ENCODE measurements at places on chromosomes 4 and X. TPM values are rescaled to one million over a fixed set of nuclear protein-coding genes. Genes with fewer than 3 reads are reported as not detected.

KDR gene
- total RNA-seq, result not detected

DUSP9 gene
- total RNA-seq, result not detected

IGBP1 gene
- 55.7 TPM for total RNA-seq

SH3TC1 gene
- 90.7 TPM for total RNA-seq

NUDT10 gene
- total RNA-seq, result 0.25 TPM

ADAMTS3 gene
- not detected for total RNA-seq

UGT2B10 gene
- total RNA-seq, result not detected

DUX4 gene
- not detected for total RNA-seq

SH3RF1 gene
- not detected for total RNA-seq

TRIM2 gene
- total RNA-seq, result 0.43 TPM

CENPI gene
- total RNA-seq, result 0.44 TPM

IQSEC2 gene
- total RNA-seq, result 1.0 TPM

DNA sequence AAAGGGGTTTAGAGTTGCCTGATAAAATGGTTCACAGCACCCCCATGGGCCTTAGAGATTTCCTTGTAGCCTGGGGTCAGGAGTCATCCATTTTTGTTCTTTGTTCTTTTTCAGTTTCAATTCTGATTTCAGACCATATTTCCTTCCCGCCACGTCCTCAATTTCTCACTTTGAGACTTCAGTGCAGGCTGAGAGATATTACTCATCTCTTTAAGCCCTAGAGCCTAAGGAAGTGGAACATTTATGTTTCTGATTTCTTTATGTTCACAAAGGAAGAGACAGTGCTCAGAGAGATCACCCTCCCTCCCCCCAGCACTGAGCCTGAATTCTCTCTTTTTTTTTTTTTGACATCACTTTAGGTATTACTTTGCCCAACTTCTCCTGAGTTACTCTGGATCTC, 56.3 kb downstream of the MSN start:
- DNase-seq, result peak; percentile 81

DNA sequence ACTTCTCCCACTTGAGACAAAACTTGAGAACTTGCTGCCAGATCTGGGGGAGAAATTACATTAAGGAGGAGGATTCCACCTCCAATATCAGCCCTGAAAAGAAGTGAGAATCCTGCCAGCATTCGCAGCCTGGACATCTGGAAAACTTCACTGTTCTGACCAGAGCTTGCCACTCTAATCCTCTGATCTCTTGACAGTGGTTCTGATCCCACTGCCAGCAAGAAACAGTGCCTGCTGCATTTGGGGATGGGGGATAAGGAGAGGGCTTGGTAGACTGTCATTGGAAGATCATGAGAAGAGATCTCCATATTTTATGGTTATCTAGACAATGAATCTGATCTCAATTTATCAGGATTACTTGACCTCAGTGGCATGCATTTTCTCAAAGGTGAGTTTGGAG, 49.8 kb upstream of the TMEM33 start:
- DNase-seq, result no peak

DNA sequence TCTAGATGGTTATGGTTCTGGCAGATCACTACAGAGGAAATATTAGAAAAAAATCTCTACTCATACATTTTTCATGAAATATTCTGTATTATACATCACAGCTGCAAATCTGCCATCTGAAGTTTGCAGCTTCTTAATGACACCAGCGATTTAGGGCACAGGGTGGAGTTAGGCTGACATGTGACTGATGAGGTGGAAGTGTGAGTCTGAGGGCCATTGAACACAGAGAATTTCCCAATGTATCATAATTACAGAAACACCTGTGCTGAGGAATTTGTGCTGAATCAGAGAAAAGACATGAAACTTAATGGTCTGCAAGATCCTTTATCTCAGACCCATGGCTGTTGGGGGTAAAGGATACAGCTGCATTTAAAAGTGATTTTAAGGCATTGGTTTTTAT, 2025.6 kb upstream of the AGA start:
- no peak for DNase-seq

GRCh38 chr4:184395971-184396391, 78.4 kb downstream of the IRF2 start:
- DNase-seq, result no peak

- no peak for DNase-seq
Observed at GRCh38 chr4:32745351-32745750, 2025.2 kb downstream of the PCDH7 start.

GRCh38 chr4:137804906-137805495, 272.7 kb upstream of the PCDH18 start:
- DNase-seq, result no peak

- no peak for DNase-seq
Observed at GRCh38 chr4:169158046-169158445, 112.7 kb downstream of the SH3RF1 start.

GRCh38 chrX:10414862-10415261, 205.5 kb downstream of the MID1 start:
- no peak for DNase-seq

- DNase-seq, result no peak
Observed at GRCh38 chr4:152306541-152306940, 229.4 kb downstream of the FBXW7 start.

DNA sequence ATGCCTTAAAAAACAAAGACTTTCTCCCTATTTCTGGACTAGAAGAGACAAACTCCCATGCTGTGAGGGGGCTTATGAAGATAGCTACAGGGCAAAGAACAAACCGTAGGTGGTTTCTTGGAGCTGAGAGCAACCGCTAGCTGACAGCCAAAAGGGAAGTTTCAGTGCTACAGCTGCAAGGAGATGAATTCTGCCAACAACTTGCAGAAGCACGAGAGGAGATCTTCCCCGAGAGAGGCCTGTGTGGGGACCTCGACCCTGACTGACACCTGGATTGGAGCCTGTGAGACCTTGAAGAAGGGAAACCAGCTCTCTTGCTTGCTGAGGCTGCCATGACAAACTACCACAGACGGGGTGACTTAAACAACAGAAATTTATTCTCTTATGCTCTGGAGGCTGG, 183.8 kb upstream of the VCX3A start:
- no peak for DNase-seq

DNA sequence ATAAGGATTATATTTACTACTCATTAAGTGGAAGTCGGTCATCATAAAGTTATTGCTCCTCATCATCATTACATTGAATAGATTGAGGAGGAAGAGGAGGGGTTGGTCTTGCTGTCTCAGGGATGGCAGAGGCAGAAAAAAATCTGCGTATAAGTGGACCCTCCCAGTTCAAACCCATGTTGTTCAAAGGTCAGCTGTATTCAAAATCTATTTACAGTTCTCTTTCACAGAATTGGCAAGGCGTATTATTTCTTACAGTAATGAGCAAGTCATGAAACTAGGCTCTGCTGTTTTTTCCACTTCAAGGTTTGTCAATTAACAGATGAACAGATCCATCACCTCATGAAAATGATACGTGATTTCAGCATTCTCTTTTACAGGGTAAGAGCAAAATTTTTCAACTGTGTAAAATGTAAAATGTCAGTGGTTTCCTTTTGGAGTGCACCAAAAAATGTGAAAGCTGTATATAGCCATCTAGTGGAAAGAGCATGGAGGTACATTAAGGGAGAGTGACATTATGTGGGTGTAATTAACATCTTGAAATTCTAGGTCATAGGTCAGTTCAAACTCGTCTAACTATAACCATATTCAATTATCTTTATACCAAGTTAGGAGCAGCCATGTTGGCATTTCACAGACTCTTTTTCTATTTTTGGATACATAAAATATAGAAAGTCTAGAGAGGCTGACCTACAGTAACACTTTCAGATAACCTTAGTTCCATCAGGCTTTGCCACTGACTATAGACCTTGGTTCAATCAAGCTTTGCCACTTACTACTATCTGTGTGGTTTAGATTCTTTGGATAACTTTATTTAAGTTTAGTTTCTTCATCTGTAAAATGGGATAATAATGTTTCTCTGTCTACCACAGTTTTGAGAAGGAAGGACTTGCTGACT, 30.1 kb downstream of the NEIL3 start:
- DNase-seq, result no peak

GRCh38 chr4:153234885-153235284, 30.6 kb downstream of the TRIM2 start:
- no peak for DNase-seq

- DNase-seq, result no peak
Observed at GRCh38 chrX:49761481-49761880, 65.7 kb upstream of the PAGE1 start.

DNA sequence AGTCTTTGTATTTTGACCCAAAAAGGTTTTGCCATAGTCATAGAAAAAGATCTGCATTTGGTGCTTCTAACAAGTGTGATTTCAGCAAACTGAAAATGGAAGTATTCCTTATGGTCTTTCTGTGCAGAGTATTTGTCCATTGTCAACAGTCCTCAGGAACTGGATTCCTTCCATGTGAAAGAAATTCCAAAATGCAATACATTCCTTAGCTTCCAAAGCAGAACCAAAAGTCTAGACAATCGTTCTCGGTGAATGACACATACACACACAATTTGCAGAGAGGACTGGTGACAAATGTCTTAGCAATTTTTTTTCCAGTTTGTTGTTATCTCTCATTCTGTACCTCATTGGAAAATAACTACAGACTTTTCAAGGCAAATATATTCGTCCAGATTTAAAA, 562.2 kb upstream of the SLIT2 start:
- DNase-seq, result no peak

DNA sequence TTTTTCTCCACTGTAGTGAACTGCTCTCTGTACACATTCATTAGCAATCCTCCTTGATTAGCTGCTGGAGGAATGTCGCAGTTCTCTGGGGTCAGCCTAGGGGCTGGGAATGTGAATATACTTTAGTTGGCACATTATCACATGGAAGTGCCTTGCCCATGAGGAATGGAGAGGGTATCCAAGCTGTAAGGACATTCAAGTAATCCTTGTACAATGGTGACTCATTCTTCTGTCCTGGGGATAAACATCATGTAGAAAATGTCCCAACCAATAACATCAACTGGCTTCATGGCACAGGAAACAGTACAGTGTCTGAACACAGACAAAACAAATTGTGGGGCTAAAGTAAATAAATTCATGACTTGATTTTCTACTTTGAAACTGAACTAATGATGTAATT, 147.1 kb downstream of the GLRA2 start:
- DNase-seq, result no peak

- DNase-seq, result no peak
Observed at GRCh38 chr4:40856277-40856839, 106.6 kb downstream of the NSUN7 start.

DNA sequence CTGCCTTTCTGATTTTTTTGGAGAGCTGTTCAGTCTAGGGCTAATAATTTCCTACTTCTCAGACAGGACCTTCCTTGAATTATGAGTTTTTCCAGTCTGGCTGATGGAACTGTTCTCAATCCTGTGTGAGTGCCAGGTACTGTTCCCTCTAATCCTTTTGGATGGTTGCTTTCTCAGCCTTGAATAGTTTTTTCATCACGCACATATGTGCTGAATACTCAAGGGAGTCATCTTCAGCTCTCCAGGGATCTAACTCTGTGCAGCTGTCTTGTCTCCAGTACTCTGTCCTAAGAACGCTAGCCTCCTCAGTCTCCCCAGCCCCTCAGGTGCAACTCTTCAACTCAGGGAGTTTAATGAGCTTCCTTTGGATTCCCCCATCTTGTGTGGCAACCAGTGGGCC, 93.2 kb downstream of the GASK1B start:
- no peak for DNase-seq

DNA sequence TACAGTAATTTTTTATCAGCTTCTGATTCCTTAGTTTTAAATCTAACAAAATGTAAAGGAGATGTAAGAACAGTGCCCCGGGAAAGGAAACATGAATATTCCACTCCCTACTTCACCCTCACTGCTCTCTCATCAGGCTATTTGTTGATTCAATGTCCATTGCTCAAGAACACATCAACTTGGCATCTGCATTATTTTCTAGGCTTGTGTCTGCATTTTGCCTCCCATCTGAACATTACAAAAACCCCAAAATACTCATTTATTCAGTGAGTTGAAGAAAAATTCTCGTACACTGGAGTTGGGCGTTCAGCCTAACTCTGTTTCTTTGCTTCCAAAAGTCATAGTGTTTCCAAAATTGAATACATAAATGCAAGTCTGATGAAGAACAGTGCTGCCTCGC, 25.6 kb downstream of the ARHGAP6 start:
- no peak for DNase-seq

Measured in CD8-positive, alpha-beta T cell (primary cell).